ENCODE measurements at places on chromosomes 2 and 18.

GRCh38 chr2:129910446-129911362, 68.8 kb upstream of the RAB6C start:
- DNase-seq, result no peak

GRCh38 chr2:142756430-142756829, 121.0 kb upstream of the KYNU start:
- DNase-seq, result no peak

DNA sequence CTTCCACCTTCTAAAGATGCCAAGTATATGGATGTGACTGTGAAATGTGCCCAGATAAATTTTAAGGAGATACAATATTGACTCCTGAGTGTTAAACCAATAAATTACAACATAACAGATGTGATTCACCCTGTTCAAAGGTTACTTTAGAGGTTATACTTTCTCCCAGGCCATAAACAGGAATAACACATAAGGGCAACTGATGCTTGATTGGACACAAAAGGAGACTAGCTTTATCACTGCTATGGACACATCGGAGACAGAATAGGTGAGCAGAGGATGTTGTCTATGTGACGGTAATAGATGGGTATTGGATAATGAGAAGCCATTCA, 31.9 kb upstream of the SLC25A52 start:
- no peak for DNase-seq

- no peak for DNase-seq
Observed at GRCh38 chr2:29478641-29479040, 363.4 kb downstream of the CLIP4 start.

DNA sequence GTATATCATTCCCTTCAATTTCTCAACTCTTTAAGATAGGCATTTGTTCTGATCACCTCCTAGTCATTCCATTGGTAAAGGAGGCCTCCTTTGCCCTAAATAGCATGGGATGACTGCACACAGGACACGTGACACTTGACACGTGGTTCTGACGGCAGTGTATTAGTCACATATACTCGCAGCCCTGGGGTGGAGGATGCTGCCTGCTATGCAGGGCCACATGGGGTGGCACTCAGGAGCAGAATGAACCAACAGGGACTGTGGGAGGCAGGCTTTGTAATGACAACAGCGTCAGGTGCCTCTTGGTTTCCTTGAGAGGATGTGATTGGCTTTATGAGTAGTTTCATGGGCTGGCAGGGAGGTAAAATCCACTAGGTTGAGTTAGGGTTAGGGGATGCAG, 9.3 kb upstream of the KCNS3 start:
- DNase-seq, result no peak

- DNase-seq, result no peak
Observed at GRCh38 chr2:177688844-177689243, 296.3 kb downstream of the AGPS start.

- no peak for DNase-seq
Observed at GRCh38 chr18:57920036-57920435, 116.9 kb upstream of the ATP8B1 start.

GRCh38 chr2:43307973-43308372, 81.6 kb upstream of the ZFP36L2 start:
- no peak for DNase-seq

GRCh38 chr2:190910341-190911136, 29.9 kb downstream of the GLS start:
- DNase-seq, result no peak

GRCh38 chr2:3349211-3349693, 28.4 kb downstream of the EIPR1 start:
- no peak for DNase-seq

DNA sequence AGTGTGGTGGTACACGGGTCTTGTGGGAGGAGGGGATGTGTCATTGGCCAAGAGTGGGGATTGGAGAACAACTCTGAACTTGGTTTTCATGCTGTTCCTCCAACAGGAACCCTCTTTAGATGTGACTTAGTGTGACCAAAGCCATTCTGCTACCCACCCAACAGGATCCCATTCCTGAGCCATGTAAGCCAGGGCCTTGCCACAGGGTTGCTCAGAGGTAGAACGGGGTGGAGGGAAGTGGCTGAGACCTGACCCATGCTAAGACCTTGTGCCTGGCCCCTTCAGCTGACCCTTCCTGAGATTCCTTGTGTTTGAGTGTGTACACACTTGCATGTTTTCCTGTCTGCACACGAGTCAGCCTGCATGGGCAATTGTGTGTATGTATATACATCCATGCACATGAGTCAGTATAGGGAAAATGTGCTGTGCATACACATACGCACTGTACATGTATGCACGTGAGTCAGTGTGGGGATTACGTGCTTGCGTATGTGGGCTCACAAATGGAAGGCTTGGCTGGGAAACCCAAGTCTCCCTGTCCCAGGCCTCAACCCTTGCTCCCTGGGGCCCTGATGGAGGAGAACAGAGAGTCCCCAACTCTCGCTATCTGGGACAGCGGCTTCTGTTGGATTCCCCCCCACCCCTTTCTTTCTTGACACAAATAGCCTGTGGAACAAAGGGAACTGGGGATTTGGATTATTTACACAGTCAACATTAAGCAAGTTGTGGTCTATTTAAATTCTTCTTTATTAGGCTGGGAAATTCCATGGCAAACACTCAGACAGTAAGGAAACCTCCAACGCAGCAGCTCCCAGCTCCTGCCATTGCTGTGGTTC, 339.8 kb downstream of the DYSF start:
- DNase-seq, result no peak

GRCh38 chr18:21897811-21898210, 157.2 kb downstream of the MIB1 start:
- no peak for DNase-seq

DNA sequence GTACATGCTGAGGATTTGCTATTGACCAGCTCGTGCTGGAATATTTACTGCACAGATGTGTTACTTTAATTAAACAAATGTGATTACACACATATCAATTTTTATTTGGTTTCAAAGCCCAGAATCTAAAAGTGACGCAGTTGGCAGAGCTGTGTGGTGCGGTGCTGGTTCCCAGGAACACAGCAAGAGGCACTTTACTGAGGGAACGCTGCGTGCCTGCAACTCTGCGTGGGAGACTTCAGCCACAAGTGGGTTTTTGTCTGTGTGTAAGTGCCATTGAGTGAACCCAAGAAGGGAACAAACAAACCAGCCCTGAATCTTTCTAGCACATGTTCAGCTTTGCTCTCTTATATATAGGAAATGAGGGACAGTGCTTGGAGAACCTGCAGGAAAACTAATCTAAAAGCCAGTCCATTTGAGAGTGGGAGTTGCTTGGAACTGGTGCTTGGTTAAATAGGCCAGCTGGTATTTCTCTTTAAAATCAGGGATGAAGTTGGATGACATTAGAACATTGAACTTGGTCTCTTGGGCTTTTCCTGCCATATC, 196.6 kb upstream of the CELF4 start:
- DNase-seq, result no peak

DNA sequence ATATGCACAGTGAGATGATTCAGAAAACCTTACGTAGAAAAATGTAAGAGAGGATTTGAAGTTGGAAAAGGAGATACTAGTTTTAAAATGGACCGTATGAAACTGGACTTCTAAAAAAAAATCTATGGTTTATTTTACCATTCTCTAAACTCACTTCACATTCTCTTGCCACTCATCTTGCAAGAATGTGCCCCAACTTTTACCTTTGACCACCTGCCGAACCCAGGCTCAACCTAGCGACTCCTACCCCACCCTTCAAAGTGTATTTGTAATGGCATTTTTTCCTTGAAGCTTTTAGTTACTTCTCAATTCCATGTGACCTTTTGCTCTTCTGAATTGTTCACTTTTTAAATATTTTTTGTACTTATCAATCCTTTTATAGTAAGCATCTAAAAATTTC, 160.8 kb downstream of the PHLPP1 start:
- DNase-seq, result no peak

GRCh38 chr2:76851000-76851399, 671.2 kb downstream of the LRRTM4 start:
- DNase-seq, result no peak

GRCh38 chr2:128028668-128029054, 802 bp upstream of the SAP130 start:
- no peak for DNase-seq

DNA sequence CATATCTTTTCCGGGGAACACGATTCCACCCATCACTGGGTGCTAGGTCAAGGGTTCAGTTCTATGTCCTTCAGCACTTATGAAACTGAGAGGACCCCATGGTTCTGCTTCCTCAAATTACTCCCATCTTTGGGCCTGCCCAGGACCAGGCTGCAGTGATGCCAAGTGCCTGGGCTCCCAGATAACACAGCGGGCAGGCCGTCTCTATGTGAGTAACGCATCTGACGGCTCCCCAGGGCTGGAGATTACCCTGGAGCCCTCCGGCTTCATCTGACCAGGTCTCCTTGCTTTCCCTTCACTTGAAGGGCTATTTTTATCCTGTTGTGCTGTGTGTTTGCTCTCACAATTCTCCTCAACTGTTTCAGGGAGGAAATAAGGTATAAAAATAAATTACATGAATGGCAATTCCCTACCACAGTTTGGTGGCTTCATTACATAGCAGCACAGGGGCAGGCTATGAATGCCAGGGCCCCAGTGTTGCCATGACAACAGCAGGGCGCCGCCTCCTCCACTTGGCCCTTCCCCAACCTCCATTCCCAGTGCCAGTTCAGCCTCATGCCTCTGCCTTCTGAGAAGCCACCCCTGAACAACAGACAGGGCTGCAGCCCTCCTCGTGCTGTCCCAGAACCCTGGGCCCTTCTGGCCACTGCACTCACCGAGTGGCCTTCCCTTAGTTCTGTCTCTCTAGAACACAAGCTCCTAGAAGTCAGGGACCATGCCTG, 25.4 kb upstream of the TMEM131 start:
- DNase-seq, result no peak

DNA sequence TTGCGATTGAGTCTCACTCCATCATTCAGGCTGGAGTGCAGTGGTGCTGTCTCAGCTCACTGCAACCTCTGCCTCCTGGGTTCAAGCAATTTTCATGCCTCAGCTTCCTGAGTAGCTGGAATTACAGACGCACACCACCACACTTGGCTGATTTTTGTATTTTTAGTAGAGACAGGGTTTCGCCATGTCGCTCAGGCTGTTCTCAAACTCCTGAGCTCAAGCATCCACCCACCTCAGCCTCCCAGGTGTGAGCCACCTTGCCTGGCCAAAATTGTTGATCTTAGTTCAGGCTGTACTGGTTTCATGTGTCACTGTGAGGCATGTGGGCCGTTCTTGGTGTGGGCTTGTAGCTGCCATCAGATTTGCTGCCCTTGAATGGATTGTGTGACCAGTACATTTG, 18.1 kb downstream of the CD8A start:
- no peak for DNase-seq

GRCh38 chr2:63719052-63719451, 122.6 kb upstream of the UGP2 start:
- DNase-seq, result no peak

DNA sequence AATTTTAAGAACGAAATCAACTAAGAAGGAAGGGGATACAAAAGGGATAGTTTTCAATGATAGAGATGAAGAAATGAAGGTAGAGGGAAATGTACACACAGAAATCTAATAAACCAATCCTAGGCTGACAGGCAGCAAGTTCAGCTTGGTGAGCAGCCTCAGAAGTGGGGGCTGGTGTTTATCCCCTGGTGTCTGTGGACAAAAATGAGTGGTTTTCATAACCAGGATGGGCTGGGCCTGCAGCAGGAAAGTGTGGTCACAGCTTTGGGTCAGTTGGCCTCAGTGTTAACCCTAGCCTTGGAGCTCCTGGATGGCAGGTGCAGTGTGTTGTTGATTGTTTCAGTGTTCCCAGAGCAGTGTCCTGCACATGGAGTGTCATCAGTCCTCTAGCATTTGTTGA, 14.3 kb downstream of the IL18R1 start:
- no peak for DNase-seq

DNA sequence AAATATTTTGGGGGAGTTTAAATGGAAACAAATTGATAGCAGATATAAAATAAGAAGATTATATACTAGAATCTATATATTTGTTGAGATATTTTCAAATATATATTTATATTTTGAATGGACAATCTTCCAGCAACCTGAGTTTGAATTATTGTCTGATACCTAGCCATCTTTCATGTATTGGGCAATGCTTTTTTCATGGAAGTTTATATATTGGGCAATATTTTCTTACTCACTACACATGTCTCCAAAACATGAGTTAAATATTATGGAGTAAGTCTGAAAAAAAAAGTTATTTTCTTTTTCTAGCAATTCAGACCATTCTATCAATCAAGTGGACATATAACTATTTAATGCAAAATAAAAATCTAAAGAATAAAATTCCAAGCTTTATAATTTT, 295.2 kb downstream of the NYAP2 start:
- DNase-seq, result no peak

- DNase-seq, result no peak
Observed at GRCh38 chr2:118128826-118129225, 40.6 kb downstream of the INSIG2 start.

GRCh38 chr2:186770332-186770946, 76.6 kb downstream of the FAM171B start:
- no peak for DNase-seq

GRCh38 chr2:240871071-240871958, 2.7 kb downstream of the AGXT start:
- DNase-seq, result no peak

GRCh38 chr2:41737888-41738287, 309.9 kb upstream of the PKDCC start:
- DNase-seq, result no peak

DNA sequence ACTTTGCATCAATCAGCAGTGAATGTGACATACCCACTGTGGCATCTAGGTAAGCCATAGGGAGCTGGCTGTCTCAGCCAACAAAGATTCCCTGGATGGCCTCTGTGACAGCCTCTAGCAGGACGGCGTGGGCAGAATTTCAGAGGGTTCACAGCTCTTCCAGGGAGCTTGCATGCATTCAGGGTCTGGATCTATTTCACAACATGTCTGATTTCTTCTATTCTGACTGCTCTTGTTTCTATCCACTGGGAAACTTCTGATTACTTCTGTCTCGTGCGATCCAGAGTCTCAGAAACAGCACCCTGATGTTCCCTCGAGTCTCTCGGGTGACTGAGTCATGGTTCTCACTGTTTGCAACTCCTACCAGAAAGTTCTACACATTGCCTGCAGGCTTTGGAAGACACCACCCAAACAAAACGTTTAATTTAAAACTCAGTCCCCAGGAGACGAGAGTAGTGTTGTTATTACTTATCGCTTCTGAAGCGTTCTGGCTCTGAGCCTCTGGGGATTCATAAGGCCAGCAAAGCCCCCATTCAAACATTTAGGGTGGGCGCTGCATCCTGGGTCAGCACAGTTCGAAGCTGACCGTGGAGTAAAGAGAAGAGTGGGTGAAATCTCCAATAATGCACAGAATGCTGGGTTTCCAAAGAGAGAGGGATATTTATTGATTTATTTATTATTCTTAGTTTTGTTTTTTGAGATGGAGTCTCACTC, 41.9 kb upstream of the ODC1 start:
- DNase-seq, result no peak

Measured in stimulated activated CD8-positive, alpha-beta memory T cell treated with anti-CD3 and anti-CD28 coated beads, Interleukin-7, amount 100 ng/mL, for 1 hour (primary cell).